GM19239 (cell line): ENCODE measurements at places on chromosomes 12 and 14.

DNA sequence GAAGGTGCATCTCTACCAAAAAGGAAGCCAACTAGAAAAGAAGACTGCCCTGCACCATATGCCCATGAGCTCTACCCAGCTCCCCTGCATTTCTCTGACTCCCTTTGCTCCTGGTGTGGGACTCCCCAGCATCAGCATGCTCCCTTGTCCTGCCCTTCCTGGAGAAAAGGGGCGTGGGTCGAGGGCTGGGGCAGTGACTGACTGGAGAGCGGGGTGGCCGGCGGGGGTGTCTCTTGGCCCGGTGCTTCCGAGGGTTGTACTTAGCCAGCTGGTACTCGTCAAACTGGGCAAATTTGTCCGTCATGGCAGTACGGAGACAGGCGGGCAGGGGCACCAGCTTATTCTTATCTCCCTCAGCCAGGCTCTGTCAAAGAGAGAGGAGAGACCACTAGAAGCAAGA, 9.8 kb downstream of the TEP1 start:
- no peak for DNase-seq

GRCh38 chr12:75162845-75163244, 46.8 kb downstream of the KCNC2 start:
- no peak for DNase-seq

GRCh38 chr14:104770851-104771272, 17.9 kb downstream of the SIVA1 start:
- no peak for DNase-seq

GRCh38 chr14:79724934-79725717, 486.2 kb downstream of the DIO2 start:
- DNase-seq, result no peak

- no peak for DNase-seq
These were observed 54.1 kb upstream of the ASPG start for GRCh38 chr14:104031384-104031783.

DNA sequence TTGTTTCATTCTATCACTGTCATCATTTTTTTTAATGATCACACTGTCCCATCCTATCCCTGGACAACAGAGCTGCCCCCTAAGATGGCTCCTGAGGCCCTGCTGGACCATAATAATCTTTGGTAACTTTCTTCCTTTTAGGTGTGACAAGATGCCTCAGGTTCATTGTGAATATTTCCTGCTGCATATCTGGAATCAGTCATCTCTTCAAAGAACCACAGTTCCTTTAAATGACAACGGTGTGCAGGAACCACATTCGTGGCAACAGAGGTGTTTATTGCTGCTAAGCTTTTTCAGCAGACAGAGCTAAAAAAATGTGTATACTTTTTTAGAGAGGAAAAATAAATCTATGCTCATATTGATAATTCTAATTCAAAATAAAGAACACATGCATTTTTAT, 312.9 kb downstream of the MED13L start:
- DNase-seq, result no peak

DNA sequence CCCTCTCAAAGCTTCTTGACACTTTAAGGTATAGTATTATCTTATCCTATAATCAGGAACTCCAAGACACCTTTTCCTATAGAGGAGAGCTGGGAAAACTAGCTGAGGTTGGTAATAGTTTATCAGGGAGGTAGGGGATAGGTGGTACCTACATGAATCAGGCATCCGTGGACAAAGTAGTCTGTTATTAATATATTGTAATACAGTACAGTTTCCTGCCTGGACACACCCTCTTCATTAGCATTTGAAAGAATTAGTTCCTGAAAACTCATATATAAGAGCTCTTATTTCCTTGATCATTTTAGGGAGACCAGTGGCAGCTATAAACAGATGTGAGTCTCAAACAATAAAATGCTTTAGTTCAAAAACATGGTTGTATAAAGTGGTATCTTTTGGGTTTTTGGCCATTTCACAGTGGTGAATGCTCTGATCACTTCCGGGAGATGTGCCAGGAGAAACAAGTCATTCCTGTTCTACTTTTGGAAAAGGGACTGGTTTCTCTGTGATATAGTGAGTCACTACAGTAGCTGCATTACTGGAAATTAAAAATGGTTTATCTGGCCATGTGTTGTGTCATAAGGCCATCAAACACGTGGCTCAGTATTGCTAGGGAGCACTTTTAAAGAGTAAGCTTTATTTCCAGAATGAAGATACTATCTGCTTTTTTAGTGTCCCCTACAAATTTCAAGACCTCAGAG, 98.1 kb downstream of the KLRB1 start:
- DNase-seq, result no peak

DNA sequence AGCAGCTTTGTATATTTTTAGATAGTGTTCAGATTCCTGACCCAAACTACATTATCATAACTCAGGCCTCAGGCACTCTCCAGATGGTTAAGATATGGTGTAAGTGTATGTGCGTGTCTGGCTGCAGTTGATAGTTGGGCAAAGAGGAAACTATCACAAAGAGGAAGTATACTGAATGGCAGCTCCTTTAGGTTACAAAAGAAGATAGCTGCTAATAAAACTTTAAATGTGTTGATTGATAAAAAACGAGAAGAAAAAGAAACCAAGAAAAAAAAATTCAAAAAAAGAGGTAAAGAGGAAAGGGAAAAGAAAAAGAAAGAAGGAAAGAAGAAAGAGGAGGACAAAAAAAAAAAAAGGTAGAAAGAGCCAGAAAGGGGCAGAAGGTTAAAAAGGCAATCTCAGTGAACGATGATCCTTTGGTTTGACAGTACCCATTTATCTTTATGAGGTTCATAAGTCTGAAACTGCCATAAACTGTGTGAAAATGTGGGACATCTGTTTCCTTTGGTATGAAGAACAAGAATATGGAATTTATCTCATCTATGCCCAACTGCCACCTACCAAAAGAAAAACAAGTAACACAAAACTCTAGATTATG, 42.2 kb downstream of the TAOK3 start:
- DNase-seq, result peak; percentile 23

DNA sequence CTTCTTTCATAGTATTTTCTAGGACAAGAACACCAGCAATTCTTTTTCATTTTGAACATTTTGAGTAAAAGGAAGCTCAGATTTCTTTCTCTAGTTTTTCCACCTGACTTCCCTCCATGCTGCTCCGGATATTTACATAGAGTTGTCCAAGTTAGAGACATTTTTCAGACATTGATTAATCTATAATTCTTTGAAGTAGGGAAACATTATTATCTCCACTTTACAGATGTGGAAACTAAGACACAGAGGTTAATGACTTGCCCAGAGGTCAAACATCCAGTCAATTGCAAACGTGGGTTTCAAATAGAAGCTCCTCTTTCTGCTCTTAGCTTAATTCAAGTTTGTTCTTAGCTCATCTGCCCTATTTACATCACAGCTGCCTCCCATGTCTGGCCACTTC, 138.3 kb downstream of the EGLN3 start:
- no peak for DNase-seq

- DNase-seq, result no peak
These were observed 6.1 kb upstream of the KRT72 start for GRCh38 chr12:52607314-52607713.

DNA sequence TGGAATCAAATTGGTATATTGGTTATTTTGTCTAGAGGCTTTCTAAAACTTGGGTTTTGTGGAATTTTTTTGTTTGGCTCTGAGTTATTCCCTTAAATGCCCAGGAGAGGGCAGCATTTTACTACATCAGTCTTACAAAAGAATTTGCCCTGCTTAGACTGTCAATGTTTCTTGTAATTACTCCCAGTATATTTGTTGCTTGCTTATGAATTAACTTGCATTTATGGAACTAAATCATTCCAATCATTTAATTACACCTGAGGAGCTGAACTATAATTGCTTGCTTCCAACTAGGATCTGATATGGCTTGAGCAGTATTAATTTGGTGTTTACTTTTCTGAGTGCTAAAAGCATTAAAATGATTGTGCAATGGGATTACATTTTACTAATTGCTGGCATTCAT, 48.7 kb downstream of the MIPOL1 start:
- peak; percentile 6 for DNase-seq

DNA sequence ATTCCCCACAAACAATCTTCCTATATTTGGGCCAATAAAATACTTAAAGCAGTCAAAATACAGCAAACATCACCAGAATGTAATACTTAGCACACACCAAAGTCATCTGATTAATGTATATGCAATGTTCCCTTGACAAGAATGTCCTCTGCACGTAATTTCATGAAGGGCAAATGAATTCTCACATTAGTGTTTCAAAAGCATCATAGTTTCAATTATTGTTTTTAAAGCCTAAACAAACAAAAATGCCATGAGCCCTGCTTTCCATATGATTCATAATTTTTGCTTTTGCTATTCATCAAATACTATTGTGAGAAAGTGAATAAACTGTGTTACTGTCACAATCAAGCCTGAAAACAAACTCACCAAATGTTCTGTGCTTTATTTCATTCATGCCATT, 156.0 kb downstream of the EPS8 start:
- no peak for DNase-seq

DNA sequence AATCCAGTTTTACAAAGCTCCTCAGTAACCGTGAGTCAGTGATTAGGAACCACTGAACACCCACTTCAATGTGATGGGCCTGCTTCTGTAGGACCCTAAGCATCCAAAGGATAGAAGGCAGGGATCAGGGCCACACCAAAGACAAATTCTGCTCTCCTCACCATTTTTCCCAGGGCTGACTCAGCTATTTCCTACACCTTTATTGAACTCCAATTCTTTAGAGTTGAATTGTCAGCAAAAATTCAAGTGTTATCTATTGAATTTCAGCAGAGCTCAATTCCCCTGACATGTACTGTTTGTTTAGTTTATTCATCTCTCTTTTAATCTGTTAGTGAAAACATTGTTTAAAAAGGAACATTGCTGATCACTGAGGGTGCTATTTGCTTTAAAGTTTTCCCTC, 457.7 kb upstream of the TMPO start:
- no peak for DNase-seq

- DNase-seq, result no peak
These were observed 104.3 kb upstream of the PPFIA2 start for GRCh38 chr12:81863406-81863805.

GRCh38 chr14:103122585-103122946, 695 bp upstream of the TNFAIP2 start:
- DNase-seq, result no peak

- no peak for DNase-seq
These were observed 3.5 kb downstream of the SLC35E3 start for GRCh38 chr12:68749443-68749842.

DNA sequence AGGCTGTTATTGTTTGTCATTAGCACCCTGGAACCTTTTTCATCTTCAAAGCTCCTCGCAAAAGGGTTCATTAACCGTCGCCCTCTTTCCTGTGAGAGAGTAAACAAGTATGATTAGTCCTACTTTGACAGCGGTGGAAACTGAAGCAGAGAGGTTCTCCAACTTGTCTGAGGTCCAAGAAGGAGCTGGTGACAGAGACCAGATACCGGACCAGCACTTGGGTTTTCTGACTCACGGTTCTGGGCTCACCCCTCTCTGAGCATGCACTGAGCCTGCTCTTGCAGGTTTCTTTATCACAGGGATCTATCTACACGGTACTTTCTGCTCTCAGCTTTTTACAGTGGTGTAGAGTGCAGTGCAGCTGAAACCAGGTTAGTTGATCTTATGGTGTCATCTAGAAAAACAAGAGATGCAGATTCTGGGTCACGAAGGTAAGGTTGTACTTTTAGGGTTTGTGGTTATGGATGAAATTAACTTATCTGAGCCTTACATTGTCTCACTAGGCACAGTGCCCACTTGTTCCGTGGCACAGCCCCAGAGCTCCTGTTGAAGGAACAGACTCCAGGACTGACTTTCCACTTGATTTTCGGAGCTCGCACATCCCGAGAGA, 62.1 kb downstream of the PPP2R5C start:
- no peak for DNase-seq

- no peak for DNase-seq
These were observed 8.0 kb upstream of the NT5DC3 start for GRCh38 chr12:103848917-103849491.

- no peak for DNase-seq
These were observed 172.5 kb upstream of the PZP start for GRCh38 chr12:9380650-9381049.

DNA sequence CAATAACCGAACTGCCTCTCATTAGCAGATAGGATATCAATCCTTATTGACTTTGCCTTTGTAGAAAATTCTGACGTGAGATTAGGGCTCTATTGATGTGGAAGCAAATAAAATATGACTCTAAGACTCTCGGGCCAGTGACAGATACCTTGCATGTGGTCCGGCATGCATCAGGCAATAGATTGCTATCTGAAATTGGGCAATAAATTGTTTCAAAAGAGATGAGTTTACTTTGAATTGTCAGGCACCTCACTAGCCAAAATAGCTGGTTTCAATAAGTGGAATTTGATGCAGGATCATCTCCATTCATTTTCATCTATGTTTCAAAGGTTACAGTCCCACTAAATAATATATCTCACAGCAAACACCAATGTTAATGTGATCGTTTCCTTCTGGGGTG, 186.3 kb upstream of the PLEKHA5 start:
- DNase-seq, result no peak

DNA sequence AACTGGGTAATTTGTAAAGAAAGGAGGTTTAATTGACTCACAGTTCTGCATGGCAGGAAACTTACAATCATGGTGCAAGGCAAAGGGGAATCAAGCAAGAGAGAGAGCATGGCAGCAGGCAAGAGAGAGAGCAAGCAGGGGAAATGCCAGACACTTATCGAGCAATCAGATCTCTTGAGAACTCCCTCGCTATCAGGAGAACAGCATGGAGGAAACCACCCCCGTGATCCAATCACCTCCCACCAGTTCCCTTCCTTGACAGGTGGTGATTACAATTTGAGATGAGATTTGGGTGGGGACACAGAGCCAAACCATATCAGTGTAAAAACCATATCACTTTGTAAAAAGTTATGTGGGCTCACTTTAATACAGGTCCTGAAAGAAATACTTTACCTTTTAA, 56.4 kb upstream of the NEDD1 start:
- DNase-seq, result no peak

DNA sequence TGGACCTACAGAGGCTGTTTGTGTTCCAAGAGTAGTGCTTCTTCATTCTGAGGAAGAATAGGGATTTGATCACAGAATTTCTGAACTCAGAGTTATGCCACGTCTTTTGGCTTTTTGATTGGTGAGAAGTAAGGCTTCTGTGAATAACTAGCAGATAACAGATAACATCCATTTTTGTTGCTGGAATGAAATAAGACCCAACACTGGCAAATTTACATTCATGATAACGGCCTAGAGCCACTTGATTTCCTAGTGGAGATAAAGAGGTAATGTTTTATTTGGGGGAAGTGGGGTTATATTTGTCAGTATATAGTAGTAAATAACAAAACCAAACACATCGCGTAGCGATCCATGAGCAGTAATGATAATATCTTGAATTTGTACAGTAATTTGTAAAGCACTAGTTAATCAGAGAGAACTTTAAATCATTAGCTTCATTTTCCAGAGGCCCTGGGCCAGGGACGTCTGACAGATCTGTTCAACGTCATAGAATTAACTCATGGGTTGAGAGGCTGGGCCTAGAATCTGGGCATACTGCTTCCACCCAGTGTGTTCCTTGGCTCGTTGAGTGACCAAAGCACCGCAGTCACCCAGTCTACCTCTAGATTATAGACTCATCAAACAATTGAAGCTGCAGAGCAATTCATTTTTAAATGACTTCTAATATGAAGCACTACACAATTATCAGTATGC, 79.6 kb downstream of the HMGA2 start:
- DNase-seq, result no peak
